Effector CD4-positive, alpha-beta T cell (primary cell): ENCODE measurements at places on chromosomes 3 and 15.

DNA sequence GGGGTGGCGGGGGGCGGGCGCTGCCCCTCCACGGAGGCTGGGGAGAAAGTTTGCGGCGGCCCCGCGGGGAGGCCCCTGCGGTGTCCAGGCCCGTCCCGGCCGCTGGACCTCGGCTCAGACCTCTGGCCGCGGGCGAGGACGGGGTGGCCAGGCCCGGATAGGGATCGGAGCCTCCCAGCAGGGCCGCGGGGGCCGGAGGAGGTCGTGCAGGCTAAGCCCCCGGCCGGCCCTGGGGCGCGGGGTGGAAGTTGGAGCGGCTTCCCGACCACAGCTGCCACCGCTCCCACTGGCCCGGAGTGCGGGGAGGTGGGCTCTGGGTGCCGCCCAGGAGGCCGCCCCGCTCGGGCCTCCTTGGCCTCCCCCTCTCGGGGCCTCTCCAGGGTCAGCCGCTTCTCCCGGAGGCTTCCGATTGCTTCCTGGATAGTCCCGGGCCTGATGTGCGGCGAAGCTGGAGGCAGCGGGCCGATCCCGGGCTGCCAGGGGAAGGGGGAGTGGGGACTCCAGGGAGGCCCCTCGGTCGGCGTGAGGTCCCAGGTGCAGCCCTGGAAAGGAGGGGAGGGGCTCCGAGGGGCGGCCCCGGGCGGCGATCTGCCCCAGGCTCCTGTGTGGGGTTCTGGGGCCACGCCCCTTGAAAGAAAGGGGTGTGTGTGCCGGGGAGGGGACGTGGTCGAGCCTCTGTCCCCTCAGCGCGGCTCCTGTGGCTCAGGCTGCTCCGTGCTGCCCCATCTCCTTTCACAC lies 907 bp downstream of the PLXNA1 start:
- DNase-seq = peak; percentile 29

- DNase-seq = no peak
Observed at GRCh38 chr3:184240384-184241140, 8.2 kb downstream of the ALG3 start.

- DNase-seq = no peak
Observed at GRCh38 chr3:10926256-10926810, 66.2 kb upstream of the SLC6A1 start.

- DNase-seq = no peak
Observed at GRCh38 chr3:101320475-101320874, at the start of gene IMPG2. Gene IMPG2 (minus strand): TSS chr3:101320575. CDS start chr3:101320372, 203 bp downstream.

- DNase-seq = peak; percentile 29
Observed at GRCh38 chr15:63481105-63481810, 23.1 kb upstream of the USP3 start.

GRCh38 chr3:183027276-183027675 lies 46.9 kb upstream of the DCUN1D1 start:
- DNase-seq = no peak

DNA sequence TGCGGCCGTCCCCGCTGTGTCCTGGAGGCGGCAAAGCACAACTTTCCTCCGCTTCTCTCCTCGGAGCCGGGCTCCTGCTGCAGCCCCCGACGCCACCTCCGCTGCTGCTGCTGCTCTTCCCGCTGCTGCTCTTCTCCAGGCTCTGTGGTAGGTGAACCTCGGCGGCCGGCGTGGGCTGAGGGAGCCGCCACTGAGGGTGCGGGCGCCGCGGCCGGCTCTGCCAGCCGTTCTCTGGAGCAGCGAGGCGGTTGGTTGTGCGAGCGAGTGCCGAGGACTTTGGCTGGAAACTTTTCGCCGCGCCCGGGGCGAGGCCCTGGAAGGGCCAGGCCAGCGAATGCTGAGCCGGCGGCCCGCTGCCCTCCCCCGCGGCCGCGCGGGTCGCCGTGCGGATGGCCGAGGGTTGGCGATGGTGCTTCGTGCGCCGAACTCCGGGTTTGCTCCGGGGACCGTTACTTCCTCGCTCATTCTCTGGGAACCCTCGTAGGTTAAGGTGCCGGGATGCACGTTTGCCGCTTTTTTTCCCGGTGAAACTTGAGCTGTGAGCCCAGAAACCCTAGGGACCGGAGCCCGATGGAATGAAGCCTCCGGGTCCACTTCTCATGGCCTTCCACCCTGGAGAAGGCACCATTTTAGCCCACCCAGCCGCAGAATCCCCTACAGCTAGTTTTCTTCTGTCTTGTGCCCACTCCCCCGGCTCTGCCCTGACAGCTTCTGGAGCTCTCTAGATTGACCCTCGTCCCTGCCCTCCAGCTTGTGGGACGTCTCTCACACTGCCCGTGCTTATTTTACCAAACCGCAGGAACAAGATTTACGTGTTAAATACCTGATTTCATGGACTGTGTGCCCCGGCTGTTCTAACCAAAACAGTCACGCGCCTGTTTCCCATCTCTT lies 660 bp downstream of the NECTIN3 start:
- peak; percentile 8 for DNase-seq

- no peak for DNase-seq
Observed at GRCh38 chr3:58979840-58980239, 70.0 kb downstream of the CFAP20DC start.

DNA sequence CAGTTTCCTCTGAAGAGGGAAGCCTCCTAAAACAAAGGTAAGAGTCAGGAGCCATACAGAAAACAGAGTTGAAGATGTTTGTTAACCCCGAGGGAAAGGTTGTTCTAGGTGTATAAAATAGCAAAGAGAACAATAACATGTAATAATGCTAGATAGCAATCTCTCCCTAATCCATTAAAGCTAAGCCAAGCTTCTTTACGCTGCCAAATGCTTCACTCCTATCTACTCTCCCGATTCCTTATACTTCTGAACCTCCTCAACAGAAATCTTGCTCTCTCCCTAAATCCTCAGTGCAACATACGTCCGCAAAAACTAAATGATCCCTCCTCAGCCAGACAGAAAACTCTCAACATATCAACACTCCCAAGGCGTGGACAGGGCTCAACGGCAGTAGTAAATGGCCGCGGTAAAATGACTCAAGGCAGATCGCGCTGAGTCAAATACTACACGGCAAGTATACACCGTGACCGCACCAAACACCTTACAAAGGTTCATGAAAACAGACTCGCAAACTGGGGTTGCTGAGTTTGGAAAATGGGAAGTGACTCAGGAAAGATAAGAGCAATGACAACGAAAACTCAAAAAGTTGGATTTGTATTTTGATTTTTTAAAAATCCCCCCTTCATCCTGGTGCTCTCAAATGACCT lies 682 bp downstream of the CLDND1 start:
- peak; percentile 48 for DNase-seq

DNA sequence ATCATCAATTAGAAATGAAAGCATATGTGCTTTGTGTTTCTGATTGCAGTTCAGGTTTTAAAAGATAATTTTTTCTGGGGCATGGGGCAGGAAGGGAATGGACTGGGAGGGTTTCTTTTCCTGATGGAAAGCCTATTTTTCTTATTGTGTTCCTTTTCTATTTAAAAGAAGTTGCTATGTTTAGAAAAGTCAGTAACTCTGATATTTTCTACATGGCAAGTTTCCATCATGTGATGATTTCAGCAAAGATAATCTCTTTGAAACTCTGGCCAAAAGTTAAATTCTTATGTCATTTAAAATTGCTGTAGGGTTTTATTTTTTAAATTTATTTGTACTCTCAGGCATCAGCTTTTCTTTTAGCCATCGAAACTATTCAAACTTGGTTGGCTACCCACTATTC lies 601.2 kb downstream of the FOXP1 start:
- no peak for DNase-seq

DNA sequence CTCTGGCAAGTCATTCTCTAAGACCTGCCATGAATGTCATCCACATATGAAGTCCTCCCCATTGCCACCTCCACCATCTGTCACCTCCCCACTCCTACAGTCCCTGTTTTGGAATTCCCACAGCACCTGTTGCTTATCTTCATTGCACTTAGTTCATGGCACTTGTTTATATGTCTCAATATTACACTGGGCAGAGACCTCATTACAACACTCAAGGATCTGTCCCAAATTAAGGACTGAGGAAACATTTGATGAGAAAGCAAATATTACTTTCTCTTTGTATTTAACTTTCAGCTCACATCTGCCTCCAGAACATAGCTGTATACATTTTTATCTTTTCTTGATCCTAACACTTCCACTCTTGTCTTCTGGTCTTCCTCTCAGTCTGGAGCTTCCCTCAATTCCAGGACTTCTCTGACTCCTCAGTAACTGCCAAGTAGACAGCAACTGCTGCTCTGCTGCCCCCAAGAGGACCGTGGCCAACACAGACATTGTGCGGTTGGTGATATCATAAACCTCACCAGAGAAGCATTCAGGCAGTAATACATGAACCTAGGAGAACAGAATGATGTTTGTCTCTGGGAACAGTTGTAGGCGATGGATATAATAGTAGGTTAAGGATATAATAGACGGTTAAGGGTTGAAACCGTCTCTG lies 45.0 kb upstream of the FGF12 start:
- DNase-seq = no peak

DNA sequence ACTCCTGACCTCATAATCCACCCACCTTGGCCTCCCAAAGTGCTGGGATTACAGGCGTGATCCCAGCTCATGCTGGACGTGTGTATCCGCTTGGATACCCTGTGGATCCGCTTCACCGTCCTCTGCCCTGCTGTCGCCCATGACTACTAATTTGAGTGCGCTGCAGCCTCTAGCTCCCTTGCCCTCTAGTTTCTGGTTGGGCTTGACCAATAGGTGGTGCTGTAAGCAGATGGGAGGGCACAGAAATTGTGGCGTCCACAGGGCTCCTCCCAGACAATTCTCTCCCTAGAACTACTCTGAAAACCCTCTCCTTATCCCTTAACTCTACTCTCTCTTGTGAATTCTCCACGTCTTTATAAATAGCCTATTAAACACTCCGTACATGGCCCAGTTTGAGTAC lies 36.2 kb downstream of the ZPLD1 start:
- DNase-seq = no peak

- no peak for DNase-seq
Observed at GRCh38 chr3:9158865-9159630, 90.4 kb downstream of the SRGAP3 start.

DNA sequence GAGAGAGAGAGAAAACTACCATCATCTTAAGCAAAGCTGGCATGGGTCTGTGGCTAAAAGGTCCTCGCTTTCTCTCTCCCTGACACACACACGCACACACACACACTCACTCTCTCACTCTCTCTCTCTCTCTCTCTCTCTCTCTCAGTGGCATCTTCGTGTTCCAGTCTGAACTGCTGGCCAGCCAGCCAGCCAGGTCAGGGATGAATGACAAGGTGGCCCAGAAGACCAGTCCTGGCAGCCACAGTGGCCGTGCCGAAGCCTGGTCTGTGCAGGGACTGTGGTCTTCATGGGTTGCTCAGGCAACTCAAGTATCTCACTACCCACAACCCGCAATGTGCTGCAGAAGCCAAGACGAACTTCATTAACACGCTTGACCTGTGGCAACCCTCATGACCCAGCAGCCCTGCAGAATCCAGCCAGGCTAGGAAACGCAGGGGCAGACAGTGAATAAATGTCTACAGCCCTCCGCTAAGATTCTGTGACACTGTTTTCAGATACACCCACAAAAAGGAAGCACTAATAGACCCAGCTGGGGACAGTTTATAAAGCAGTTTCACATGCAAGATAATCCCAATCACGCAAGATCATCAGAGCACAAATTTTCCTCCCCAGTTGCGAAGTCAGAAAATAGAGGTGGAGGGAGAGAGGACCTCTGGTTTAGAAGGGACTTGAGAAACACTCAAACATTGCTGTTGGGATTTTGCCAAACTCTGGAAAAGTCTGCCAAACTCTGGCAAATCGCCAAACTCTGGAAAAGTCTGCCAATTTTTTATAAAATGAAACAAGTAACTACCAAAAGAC lies 66.4 kb downstream of the XXYLT1 start:
- no peak for DNase-seq

DNA sequence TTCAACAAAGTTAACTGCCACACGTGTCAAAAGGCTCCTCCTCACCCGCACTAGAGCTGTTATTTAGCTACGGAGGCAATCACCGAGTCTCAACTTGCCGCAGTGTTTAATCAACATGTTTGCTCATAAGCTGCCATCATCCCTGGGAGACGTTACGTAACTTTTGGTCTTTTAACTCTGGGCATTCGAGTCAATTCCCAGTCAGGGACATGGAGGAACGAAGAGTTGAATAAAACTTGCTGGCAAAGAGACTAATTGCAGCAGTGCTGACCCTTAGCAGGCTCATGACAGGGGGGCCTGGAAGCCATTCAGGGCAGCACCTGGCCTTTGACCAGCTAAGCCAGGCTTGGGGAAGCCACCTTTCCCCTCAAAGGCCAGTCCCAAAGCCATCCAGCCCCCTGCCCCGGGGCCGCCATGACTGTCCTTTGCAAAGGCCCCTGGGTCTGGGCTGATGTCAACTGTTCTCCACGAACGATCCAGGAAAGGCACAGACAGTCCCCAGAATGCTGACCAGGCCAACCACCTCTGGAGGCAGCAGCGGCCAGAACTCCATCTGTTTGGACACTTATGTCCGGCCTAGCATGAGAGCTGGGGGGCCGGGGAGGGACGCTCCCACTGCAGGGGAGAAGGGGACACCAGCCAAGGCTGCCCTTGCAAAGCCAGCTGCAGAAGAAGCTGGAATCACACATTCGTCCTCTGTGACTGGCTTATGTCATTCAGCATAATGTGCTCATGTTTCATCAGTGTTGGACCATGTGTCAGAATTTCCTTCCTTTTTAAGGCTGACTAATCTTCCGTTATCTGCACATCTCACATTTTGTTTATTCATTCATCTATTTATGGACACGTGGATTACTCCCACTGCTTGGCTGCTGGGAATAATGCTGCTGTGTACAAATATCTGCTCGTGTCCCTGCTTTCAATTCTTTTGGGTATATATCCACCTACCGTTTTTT lies 43.7 kb downstream of the PCSK6 start:
- no peak for DNase-seq

DNA sequence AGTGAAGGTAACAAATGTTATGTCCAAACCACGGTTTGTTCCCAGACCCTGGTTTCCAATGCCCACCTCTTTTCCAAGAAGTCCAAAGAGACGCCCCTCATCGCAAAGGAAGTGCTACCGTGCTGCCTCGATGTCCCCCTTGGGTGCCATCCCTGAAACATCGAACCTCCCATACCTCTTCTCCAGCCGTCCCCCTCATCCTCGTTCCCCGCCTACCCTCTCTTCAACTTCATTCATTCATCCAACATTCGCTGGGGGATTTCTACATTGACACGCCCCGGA lies 467 bp downstream of the TIPIN start:
- no peak for DNase-seq

DNA sequence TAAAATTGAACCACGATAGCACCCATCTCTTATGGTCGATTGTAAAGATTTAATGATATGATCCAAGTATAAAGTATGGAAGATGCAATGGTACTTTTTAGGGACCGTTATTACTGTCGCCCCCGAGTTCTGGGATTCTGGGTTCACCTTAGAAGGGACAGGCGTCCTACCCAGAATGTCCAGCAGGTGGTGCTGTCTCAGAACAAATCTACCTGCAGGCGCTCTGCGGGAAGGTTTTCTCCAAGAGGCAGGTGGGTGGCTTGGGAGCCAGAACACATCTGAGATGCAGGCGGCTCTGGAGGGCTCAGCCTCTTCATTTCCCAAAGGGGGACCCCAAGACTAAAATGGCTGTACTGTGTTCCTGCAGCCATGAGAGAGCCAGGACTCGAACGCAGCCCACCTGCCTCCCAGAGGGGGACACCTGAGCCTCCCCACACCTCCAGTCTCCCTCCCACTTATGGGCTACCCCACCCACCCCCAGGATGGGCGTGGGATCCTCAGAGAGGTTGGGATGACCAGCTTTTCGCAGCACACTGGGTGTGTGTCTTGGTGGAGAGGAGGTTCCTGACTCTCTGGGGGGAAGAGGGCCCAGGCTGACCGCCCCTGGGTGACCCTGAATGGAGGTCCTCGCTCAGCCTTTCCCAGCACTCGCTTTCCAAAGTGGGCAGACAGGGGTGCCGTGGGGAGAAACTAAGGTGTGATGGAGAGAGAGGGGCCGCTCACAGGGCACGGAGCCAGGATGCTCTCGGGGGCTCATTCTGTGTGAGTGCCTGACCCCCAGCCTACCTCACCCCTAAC lies 28.1 kb upstream of the CORO2B start:
- peak; percentile 69 for DNase-seq
